ENCODE measurements at places on chromosomes 5 and 9.

DNA sequence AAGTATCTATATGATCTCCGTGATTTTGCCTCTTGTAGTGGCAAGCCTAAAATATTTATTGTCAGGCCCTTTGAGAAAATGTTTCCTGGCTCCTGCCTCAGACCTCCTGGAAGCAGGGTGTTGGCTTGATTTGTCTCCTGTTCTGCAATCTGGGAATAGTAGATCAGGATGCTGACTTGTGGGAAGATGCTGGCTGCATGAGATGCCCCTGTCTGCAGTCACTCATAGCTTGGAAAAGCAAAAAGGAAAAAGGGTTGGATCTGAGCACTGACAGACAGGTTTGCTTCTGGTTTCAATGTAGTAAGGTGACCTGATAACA lies 16.7 kb downstream of the TJP2 start:
- no peak for DNase-seq

GRCh38 chr5:56951126-56951945 lies 587 bp downstream of the MIER3 start:
- DNase-seq, result peak; percentile 84

DNA sequence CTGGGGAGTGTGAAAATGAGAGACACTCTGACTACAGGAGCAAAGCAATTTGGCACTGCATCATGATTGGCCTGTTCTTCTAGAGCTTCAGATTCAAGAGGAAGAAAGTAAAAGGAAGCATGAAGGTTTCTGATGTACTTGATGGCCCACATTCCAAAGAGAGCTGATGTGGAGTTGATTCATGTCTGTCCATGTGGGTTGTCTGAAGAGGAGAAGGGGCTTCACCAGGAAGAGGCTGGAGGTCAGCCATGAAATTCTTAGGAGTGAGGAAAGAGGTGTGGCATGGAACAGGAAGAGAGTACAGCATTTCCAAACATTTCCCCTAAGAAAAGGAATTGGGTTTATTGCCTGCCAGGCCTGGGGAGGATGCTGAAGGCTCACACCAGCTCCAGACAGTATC lies 70.7 kb downstream of the PTCD2 start:
- DNase-seq, result no peak

GRCh38 chr5:60522292-60522905 lies 177.6 kb downstream of the DEPDC1B start:
- DNase-seq, result no peak

GRCh38 chr5:58803056-58803455 lies 220.2 kb downstream of the RAB3C start:
- no peak for DNase-seq

GRCh38 chr9:78900500-78900899 lies 603.6 kb downstream of the PSAT1 start:
- no peak for DNase-seq

All from neural progenitor cell (in vitro differentiated cells).